ENCODE measurements at places on chromosomes 4 and X.

- no peak for DNase-seq
- H3K36me3 ChIP-seq = no peaks in the 10 kb centered on the region
- no peaks in the 10 kb centered on the region for H3K4me1 ChIP-seq
- no peak overlapping the region for H3K27ac ChIP-seq
- no peak overlapping the region for H3K4me3 ChIP-seq
- H3K27me3 ChIP-seq = no peaks in the 10 kb centered on the region
Observed at GRCh38 chr4:107500551-107500950, 219.5 kb downstream of the PAPSS1 start.

- no peaks in the 10 kb centered on the region for H3K27me3 ChIP-seq
- DNase-seq = no peak
- H3K36me3 ChIP-seq = no peaks in the 10 kb centered on the region
- no peaks in the 10 kb centered on the region for H3K4me1 ChIP-seq
Observed at GRCh38 chr4:105556206-105556605, 3.8 kb downstream of the ARHGEF38 start.

DNA sequence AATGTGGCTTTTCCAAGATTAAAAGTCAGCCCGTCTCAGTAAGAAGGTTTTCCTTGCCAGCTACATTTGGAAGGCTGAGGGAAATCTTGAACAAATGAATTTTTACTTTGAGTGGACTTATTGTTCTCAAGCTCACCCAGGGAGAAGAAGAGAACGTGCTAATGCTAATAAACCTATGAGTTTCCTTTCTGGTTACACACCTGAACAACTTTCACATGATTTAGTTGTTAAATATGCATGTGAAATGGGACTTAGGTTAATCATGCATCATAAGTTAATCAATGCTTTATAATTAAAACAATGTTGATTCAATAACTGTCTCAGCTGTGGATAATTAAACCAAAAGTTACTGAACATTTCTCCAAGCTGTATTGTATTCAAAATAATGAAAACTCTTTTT is 33.9 kb downstream of the DIPK2B start:
- H3K27me3 ChIP-seq = no peaks in the 10 kb centered on the region
- no peak overlapping the region for H3K4me3 ChIP-seq
- no peaks in the 10 kb centered on the region for H3K36me3 ChIP-seq
- no peaks in the 10 kb centered on the region for H3K4me1 ChIP-seq
- H3K27ac ChIP-seq = no peak overlapping the region

- H3K4me3 ChIP-seq = no peak overlapping the region
- H3K4me1 ChIP-seq = no peaks in the 10 kb centered on the region
- DNase-seq = no peak
- H3K36me3 ChIP-seq = no peaks in the 10 kb centered on the region
Observed at GRCh38 chr4:118175506-118175905, 141.2 kb downstream of the NDST3 start.

DNA sequence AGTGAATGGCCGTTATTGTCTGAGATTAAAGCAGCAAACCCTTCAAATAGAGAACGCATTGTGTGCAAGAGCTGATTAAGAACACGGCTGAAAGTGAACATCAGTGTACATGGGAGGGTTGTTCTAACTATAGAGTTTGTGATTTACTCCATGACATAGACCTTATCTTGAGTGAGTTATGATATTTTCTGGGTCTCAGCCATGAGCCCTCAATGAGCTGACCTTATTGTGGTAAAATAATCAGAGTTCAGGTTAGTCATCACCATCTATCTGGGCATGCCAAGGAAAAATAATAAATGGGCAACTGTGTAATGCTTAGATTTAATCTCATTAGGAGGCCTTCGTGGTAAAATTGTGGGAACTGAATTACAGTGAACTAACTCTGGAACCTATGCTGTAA is 33.2 kb upstream of the CLDN24 start:
- H3K4me1 ChIP-seq = no peaks in the 10 kb centered on the region
- no peaks in the 10 kb centered on the region for H3K27me3 ChIP-seq
- H3K4me3 ChIP-seq = no peak overlapping the region
- no peaks in the 10 kb centered on the region for H3K36me3 ChIP-seq
- no peak for DNase-seq

DNA sequence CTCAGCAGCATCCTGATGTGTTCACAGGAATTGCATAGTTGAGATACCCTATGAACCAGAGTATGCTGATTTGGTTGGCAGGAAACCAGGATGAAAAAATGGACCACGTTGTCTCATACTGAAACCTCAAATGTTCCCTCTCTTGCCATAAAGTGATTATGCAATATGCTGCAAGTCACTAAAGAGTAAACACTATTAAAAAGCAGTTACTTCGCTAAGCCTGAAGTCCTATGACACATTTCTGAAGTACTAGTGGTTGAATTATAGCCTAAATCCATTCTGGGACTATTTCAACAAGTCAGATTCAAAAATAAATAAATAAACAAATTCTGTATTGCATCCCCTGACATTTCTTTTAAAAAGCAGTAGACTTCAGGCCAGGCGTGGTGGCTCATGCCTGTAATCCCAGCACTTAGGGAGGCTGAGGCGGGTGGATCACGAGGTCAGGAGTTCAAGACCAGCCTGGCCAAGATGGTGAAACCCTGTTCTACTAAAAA is 106.0 kb upstream of the NAP1L5 start:
- H3K36me3 ChIP-seq = no peaks in the 10 kb centered on the region
- DNase-seq = no peak
- H3K4me1 ChIP-seq = peaks cover 27% of the 10 kb centered on the region
- H3K27ac ChIP-seq = peak overlapping the region; percentile 5

DNA sequence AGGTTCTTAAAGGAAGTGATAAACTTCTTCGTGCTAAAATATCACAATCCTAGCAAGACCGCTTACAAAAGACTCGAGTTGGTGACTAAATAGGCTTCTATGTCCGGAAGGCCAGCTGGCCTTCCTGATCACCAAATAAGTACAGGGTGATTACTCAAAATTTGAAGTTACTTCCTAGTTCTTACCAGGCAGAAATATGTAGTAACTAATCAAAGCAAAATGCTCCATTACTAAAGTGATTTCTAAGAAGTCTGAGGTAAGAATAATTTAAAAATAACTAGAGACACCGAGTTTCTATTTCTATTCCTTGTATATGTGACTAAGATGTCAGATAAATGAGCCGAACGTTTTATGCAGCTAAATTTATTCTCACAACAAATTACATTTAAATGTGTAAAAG is 62.2 kb downstream of the NSUN7 start:
- H3K4me1 ChIP-seq = no peaks in the 10 kb centered on the region
- H3K27me3 ChIP-seq = no peaks in the 10 kb centered on the region
- H3K4me3 ChIP-seq = no peak overlapping the region
- no peak for DNase-seq

GRCh38 chr4:176261481-176261880 is 7.5 kb downstream of the ASB5 start:
- peaks cover 51% of the 10 kb centered on the region for H3K4me1 ChIP-seq
- H3K27me3 ChIP-seq = no peaks in the 10 kb centered on the region
- peaks cover 80% of the 10 kb centered on the region for H3K36me3 ChIP-seq
- peak overlapping the region; percentile 70 for H3K4me3 ChIP-seq
- no peak for DNase-seq

GRCh38 chrX:153475271-153475670 is 4.9 kb upstream of the HAUS7 start:
- no peak for DNase-seq
- H3K4me1 ChIP-seq = no peaks in the 10 kb centered on the region
- H3K4me3 ChIP-seq = peak overlapping the region; percentile 34
- no peak overlapping the region for H3K27ac ChIP-seq
- peaks cover 23% of the 10 kb centered on the region for H3K27me3 ChIP-seq

GRCh38 chr4:180909279-180909678 is 1333.9 kb upstream of the TENM3 start:
- no peak for DNase-seq
- H3K27ac ChIP-seq = no peak overlapping the region
- H3K4me1 ChIP-seq = no peaks in the 10 kb centered on the region
- no peak overlapping the region for H3K4me3 ChIP-seq
- no peaks in the 10 kb centered on the region for H3K27me3 ChIP-seq
- no peaks in the 10 kb centered on the region for H3K36me3 ChIP-seq

DNA sequence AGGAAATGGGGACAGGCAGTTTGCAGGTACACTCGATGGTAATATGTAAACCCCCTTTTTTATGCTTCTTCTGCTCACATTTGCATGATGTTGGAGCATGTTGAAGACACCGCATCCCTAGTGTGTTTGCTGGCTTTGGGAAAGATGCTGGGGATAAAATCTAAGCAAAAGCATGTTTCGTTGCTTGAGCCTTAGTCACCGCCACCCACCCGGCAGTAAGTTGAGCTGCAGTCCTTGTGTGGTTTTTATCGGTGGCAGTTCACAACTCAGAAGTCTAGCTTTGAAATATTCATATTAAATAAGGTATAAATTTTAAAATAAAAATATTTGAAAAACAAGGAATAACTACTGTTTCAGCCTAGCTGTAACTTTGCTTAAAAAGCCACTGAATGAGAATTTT is 21.7 kb upstream of the MND1 start:
- H3K4me1 ChIP-seq = no peaks in the 10 kb centered on the region
- no peak for DNase-seq
- H3K27me3 ChIP-seq = no peaks in the 10 kb centered on the region
- no peak overlapping the region for H3K4me3 ChIP-seq
- peaks cover 47% of the 10 kb centered on the region for H3K36me3 ChIP-seq
- no peak overlapping the region for H3K27ac ChIP-seq

- no peaks in the 10 kb centered on the region for H3K27me3 ChIP-seq
- no peak overlapping the region for H3K4me3 ChIP-seq
- no peak for DNase-seq
- no peaks in the 10 kb centered on the region for H3K36me3 ChIP-seq
- H3K4me1 ChIP-seq = no peaks in the 10 kb centered on the region
Observed at GRCh38 chr4:11765849-11766453, 337.3 kb upstream of the HS3ST1 start.

DNA sequence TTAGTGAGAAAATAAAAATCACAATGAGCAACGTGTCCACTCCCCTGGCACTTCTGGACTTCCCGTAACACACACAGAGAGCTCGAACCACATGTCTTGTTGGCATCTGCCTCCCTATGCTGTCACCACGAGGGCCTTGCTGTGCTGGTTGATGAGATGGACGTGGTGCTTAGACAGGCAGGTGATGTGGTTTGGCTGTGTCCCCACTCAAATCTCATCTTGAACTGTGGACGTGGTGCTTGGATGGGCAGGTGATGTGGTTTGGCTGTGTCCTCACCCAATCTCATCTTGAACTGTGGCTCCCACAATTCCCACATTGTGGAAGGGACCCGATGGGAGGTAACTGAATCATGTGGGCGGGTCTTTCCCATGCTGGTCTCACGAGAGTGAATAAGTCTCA is 40.0 kb downstream of the FGFRL1 start:
- H3K4me1 ChIP-seq = peaks cover 7% of the 10 kb centered on the region
- peaks cover 14% of the 10 kb centered on the region for H3K27me3 ChIP-seq
- H3K36me3 ChIP-seq = no peaks in the 10 kb centered on the region
- no peak for DNase-seq

- H3K36me3 ChIP-seq = no peaks in the 10 kb centered on the region
- H3K4me1 ChIP-seq = no peaks in the 10 kb centered on the region
- no peak for DNase-seq
- H3K27me3 ChIP-seq = no peaks in the 10 kb centered on the region
- no peak overlapping the region for H3K4me3 ChIP-seq
Observed at GRCh38 chrX:44580466-44580865, 37.8 kb upstream of the FUNDC1 start.

- peak overlapping the region; percentile 93 for H3K4me3 ChIP-seq
- H3K4me1 ChIP-seq = peaks cover 28% of the 10 kb centered on the region
- H3K36me3 ChIP-seq = no peaks in the 10 kb centered on the region
Observed at GRCh38 chr4:141132709-141133145, 542 bp downstream of the RNF150 start.

GRCh38 chr4:181301735-181302710 is 941.2 kb upstream of the TENM3 start:
- no peaks in the 10 kb centered on the region for H3K36me3 ChIP-seq
- no peak overlapping the region for H3K27ac ChIP-seq
- peak; percentile 59 for DNase-seq
- H3K4me3 ChIP-seq = no peak overlapping the region
- no peaks in the 10 kb centered on the region for H3K27me3 ChIP-seq

GRCh38 chrX:71162981-71163380 is 18.3 kb downstream of the NLGN3 start:
- H3K27ac ChIP-seq = no peak overlapping the region
- no peaks in the 10 kb centered on the region for H3K36me3 ChIP-seq
- H3K4me3 ChIP-seq = no peak overlapping the region
- DNase-seq = no peak

DNA sequence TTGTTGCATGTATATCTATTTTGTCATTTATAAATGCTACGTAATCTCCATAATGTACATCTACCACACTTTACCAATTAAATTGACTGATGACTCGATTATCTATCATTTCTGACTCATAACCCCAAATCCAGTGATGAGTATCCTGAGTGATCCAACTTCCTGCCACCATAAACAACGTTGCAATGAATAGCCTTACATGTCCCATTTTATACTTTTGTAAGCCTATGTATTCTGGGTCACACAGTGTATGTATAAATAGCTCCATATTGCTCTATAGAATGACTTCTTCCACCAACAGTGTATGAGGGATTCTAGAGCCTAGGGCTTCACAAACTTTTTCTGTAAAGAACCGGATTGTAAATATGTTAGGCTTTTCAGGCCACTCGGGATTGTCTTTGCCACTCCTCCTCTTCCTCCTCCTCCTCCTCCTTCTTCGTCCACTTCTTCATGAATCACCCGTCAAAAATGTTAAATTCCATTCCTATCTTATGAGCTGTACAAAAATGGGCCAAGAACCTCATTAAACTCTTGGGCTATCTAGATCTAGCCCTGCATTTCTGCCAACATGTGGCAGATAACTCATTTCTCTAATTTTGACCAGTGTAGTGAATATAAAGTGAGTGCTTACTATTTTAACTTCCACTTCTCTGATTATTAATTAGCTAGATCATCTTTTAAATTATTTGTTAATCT is 672.2 kb upstream of the AMOT start:
- no peaks in the 10 kb centered on the region for H3K36me3 ChIP-seq
- H3K27ac ChIP-seq = no peak overlapping the region
- DNase-seq = no peak
- no peak overlapping the region for H3K4me3 ChIP-seq
- no peaks in the 10 kb centered on the region for H3K27me3 ChIP-seq
- no peaks in the 10 kb centered on the region for H3K4me1 ChIP-seq

GRCh38 chr4:108398316-108398715 is 222.1 kb upstream of the RPL34 start:
- H3K27ac ChIP-seq = no peak overlapping the region
- H3K27me3 ChIP-seq = no peaks in the 10 kb centered on the region
- DNase-seq = no peak
- no peaks in the 10 kb centered on the region for H3K36me3 ChIP-seq
- H3K4me3 ChIP-seq = no peak overlapping the region
- no peaks in the 10 kb centered on the region for H3K4me1 ChIP-seq

DNA sequence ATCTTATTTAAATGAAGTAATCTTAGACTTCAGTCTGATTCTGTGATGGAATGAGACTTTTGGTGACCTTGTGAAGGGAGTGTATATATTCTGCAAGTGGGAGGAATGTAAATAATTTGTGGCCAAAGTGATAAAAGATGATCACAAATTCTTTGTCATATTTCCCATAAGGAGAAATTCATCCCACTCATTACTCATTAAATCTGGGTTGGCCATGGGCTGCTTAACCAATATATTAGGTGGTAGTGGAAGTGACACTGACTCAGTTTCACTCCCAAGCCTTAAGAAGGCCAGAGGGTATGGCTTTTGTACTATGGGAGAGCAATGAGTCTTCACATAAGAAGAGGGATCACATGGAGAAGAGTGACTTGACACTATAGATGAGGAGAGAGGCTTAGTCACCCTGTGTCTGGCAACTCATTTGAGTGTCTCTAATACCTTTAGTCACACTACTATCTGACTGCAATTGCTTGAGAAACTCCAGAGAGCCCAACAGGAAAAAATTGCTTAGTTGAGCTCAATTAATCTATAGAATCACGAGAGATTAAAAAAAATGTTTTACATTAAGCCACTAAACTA is 408.2 kb upstream of the PITX2 start:
- no peaks in the 10 kb centered on the region for H3K36me3 ChIP-seq
- no peak overlapping the region for H3K27ac ChIP-seq
- no peaks in the 10 kb centered on the region for H3K4me1 ChIP-seq
- no peak overlapping the region for H3K4me3 ChIP-seq
- DNase-seq = no peak
